CD4-positive, alpha-beta memory T cell (primary cell): ENCODE measurements at places on chromosomes 2 and 18. TPM values are rescaled to one million over a fixed set of nuclear protein-coding genes. Genes with fewer than 3 reads are reported as not detected.

The REEP1 gene
- total RNA-seq: not detected

The KCNG3 gene
- not detected for total RNA-seq

DNA sequence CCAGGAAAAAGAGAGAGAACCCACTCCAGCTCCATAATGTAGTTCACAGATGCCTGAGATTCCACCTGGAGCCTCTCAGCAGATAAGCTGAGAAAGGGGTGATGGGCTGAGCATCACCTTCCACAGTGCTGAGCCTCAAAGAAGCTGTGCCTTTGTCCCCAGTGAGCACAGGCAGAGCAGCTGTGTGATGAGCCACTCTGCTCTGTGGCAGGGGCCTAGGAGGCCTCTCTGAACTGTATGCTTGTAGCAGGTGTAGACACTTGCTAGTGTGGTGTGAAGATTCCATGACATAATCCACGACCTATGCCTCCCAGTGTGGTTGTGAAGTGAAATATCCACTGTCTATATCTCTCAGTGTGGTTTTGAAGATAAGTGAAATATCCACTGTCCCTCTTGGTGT lies 70.4 kb upstream of the MGAT4A start:
- no peaks in the 10 kb centered on the region for H3K27me3 ChIP-seq
- no peak overlapping the region for H3K27ac ChIP-seq
- H3K4me1 ChIP-seq: no peaks in the 10 kb centered on the region
- no peak overlapping the region for H3K4me3 ChIP-seq

DNA sequence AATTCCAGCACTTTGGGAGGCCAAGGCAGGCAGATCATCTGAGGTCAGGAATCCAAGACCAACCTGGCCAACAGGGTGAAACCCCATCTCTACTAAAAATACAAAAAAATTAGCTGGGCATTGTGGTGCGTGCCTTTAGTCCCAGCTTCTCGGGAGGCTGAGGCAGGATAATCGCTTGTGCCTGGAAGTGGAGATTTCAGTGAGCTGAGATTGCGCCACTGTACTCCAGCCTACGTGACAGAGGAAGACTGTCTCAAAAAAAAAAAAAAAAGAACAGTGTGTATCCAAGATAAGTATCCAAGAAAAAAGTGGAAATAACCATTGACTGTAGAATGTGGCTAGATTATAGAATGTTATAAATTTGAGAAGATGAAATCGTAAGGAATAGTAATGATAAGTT lies 142.1 kb downstream of the FAM124B start:
- H3K27ac ChIP-seq: no peak overlapping the region
- no peaks in the 10 kb centered on the region for H3K27me3 ChIP-seq
- no peaks in the 10 kb centered on the region for H3K36me3 ChIP-seq
- DNase-seq: no peak
- no peaks in the 10 kb centered on the region for H3K4me1 ChIP-seq

DNA sequence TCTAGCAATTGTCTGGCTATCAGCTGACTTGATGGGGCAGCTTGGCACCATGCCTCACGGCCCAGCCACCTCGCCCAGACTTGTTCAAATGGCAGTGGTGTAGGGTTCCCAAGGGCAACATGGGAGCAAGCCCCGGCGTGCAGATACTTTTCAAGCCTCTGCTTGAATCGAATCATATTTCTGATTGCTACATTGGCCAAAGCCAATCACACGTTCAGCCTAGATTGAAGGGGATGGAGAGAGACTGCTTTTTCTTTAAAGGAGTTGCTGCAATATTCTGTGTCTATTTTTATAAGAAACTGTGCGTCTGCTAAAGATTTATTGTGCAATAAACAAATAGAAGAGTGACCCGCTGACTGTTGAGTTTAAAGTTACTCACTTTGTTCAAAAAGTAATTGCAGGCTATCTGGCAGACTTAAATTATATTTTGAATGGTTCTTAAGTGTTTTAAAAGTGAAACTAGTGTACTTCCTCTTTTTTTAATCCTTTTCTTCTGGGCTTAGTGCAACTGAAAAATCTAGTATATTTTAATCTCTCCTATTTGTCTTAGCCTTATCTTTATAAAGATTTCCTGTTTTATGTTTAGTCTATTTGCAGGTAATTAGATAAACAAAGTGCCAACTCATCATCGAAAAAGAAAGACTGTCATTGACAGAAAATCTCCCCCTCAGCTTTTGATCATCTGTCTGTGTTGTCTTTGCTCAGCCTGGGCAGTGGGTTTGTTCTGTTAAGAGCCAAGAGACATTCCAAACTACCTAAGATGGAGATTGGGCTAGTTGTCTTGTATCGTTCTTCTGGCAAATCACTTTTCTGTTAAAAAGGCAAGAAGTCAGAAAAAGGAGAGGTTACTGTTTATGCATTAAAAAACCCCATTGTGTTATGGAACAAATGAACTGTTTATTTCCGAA lies 156.1 kb downstream of the TPGS2 start:
- no peak for DNase-seq
- no peak overlapping the region for H3K27ac ChIP-seq
- no peaks in the 10 kb centered on the region for H3K36me3 ChIP-seq
- H3K4me1 ChIP-seq: no peaks in the 10 kb centered on the region
- no peaks in the 10 kb centered on the region for H3K27me3 ChIP-seq
- H3K4me3 ChIP-seq: no peak overlapping the region

DNA sequence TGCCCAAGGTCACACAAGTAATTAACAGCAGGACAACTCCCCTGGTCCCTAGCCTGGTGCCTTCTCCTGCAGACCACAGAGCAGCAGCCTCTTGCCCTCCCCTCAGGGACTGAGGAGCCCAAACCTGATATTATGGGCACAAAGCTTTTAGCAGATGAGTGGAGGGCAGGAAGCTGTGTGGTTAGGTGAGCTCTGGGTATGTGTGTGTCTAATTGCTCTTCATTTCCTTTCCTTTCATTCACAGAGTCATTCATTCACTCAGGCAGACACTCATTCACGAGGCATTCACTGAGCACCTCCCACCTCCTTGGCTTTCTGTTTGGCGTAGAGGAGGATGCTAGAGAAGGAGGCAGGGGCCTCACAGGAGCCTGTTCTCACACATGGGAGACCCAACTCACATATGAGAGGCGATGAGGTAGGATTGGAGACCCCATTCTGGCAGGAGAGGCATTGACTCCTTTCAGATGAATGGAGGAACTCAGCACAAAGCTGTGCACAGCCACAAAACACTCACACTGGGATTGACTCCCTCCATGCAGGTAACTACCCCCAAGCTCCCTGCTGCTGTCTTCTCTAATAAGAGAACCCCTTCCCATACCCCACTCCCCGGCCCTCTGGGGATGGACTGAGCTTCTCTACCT lies 306.8 kb upstream of the SKOR2 start:
- H3K4me1 ChIP-seq: no peaks in the 10 kb centered on the region
- H3K27me3 ChIP-seq: no peaks in the 10 kb centered on the region
- H3K36me3 ChIP-seq: no peaks in the 10 kb centered on the region
- no peak for DNase-seq
- H3K27ac ChIP-seq: no peak overlapping the region

- no peak overlapping the region for H3K27ac ChIP-seq
- no peaks in the 10 kb centered on the region for H3K36me3 ChIP-seq
- H3K27me3 ChIP-seq: no peaks in the 10 kb centered on the region
- no peak for DNase-seq
- no peak overlapping the region for H3K4me3 ChIP-seq
Observed at GRCh38 chr2:222982010-222982908, 69.7 kb upstream of the KCNE4 start.

GRCh38 chr2:186570604-186571003 lies 19.3 kb upstream of the ITGAV start:
- no peak overlapping the region for H3K27ac ChIP-seq
